Fibroblast of villous mesenchyme (primary cell): ENCODE measurements at places on chromosomes 7 and 10. TPM values are rescaled to one million over a fixed set of nuclear protein-coding genes. Genes with fewer than 3 reads are reported as not detected.

- no peak for DNase-seq
Observed at GRCh38 chr10:61543831-61544230, 90.7 kb upstream of the TMEM26 start.

DNA sequence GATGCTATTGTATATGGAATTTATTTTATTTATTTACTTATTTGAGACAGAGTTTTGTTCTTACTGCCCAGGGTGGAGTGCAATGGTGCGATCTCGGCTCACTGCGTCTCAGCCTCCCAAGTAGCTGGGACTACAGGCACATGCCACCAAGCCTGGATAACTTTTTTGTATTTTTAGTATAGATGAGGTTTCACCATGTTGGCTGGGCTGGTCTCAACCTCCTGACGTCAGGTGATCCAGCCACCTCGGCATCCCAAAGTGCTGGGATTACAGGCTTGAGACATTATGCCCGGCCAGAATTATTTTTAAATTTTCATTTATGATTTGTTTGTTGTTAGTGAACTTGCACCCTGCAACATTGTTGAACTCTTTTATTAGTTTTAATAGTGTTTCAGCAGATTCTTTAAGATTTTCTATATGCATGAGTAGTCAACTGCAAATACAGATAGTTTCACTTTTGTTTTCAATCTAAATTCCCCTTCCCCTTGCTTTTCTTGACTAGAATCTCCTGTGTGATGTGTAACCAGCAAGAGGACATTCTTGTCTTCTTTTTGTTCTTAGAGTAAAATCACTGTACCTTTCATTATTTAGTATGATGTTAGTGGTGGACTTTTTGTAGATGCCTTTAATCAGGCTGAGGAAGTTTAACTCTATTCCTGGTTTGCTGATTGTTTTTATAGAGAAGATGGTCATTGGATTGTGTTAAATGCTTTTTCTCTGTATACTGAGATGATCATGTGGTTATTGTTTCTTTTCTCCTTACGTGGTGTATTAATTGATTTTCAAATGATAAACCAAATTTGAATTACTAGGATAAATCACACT lies 27.8 kb downstream of the ZNF33A start:
- DNase-seq = peak; percentile 40

FGFBP3 gene
- 0.86 and 0.97 TPM in 2 replicates for total RNA-seq

- no peak for DNase-seq
Observed at GRCh38 chr10:131778385-131778784, 122.4 kb upstream of the PPP2R2D start.

- peak; percentile 0 for DNase-seq
Observed at GRCh38 chr10:45180946-45181875, 134.2 kb downstream of the OR13A1 start.

DNA sequence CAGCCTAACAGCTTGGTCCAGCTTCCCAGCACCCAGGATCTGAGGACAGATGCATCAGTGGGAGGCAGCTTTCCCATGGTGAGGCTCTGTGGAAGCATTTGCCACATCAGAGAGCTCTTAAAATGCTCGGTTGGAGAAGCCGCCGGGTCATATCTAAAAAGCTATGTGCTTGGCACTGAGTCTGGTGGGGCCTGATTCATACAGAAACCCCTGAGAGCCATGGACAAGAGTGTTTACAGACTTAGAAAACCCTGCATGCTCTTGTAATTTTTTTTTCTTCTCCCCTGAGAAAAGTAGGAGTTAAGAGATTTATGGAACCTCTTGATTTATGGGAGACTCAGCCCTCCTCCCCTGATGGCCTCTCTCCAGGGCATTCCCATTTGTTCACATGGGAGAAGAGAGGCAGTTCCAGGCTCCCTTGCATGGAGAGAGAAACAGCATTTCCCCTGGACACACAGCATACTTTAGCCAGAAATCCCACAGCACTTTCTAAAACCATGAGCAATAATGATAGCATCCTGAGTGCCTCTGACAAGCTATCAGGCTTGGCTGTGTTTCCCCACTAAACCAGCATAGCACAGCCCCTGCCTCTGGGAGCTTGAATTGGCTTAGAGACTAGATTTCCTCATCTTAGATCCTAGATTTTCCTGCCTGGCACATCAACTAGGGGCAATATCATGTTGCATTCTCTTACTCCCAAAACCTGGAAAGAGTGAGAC lies 322.1 kb upstream of the AUTS2 start:
- no peak for DNase-seq

DNA sequence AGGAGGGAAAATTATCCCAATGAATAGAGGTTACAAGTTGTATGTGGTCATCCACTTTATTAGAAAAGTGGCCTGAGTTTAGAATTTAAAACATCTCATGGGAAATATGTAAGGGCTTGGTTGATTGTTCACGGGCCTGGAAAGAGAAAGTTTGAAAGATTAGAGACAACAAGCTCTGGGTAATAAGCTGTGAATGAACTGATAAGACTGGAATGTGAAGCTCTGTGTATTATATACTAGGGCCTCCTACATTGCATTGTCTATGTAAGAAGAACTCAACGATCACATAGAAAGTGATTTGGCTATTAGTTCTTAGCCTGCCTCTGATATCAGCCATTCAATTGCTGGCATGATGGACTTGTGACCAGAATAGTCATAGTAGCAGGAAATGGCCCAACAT lies 199.2 kb upstream of the MAGI2 start:
- peak; percentile 29 for DNase-seq

DNA sequence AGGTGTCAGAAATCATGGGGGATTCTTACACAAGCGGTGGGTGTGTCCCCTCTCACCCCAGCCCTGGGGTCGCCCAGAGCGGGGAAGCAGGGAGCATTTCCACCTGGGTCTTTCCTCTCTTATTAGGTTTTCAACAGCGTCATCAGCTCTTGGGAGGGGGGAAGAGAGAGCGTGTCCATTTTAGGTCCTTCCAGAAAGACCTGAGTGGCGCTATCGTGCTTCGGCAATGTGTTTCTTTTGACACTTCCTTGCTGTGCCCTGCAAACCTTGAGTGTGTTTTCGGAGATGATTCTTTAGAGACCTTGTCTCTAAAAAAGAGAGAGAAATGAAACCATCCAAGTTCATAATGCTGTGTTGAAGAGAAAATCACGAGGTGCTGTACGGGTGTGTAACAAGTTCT lies 86.9 kb upstream of the PITRM1 start:
- DNase-seq = no peak
